Renal pelvis (tissue), 12 donors: ENCODE measurements at places on chromosomes 5 and 9.

DNA sequence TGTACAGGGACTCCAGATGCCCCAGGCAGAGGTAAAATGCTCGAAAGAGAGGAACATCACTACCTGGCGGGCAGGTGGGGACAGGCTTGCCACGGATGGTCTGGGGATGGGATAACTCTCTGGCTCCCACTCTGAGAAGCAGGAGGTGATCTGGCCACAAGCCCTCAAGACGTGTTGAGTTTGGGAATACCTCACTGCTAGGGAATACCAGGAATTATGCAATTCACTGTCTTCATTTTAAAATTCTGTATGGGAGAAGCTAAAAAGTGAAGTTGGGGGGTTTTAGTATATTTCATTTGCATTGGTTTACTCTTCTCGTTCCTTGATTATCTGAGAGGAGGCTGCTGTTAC, 510.4 kb downstream of the CCDC171 start:
- no peak for DNase-seq

- no peak for DNase-seq
Observed at GRCh38 chr5:61822584-61822983, 483.4 kb upstream of the KIF2A start.

GRCh38 chr9:116870566-116870965, 183.5 kb downstream of the TRIM32 start:
- DNase-seq, result peak; percentile 4

DNA sequence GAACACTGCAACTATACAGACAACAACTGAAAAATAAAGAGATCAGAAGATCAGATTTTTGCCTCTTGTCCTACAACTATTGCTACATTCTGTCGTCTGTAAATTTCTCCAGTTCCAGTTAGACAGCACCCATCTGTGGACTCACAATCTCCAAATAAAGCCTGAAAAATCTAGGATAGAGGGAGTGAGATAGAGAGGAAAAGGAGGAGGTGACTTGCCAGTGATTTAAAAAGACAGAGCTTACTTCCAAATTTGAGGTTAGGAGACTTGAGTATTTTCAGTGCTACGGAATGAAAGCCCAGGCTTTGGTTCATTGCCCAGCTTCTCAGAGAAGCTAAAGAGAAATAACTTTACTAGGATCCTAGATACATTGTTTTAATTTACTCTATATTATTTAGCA, 63.6 kb downstream of the PTCD2 start:
- DNase-seq, result no peak

- DNase-seq, result no peak
Observed at GRCh38 chr9:132241483-132241839, 79.6 kb downstream of the NTNG2 start.

- DNase-seq, result peak; percentile 15
Observed at GRCh38 chr5:39219437-39219836, at the start of gene FYB1. Gene FYB1 (minus strand): TSS chr5:39219563. CDS start chr5:39202960, 16,603 bp downstream.

DNA sequence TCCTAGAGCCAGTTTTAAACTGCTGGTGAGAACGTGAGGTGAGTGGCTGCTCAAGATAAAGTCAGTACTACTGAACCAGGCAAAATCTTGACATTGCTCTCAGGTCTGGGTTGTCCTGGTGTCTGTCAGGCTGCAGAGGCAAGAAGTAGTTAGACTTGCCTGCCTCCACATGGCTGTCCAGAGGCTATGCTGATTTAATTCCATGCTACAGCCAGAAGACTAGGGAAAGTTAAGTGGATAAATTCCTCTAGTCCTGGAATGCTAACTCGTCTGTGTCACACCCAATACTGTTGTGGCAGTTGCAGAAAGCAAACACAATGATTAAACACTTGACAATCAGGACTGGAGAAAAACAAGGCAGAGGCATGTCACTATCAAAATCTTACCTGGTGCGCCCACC, 118.9 kb downstream of the ACER2 start:
- no peak for DNase-seq

GRCh38 chr5:67381236-67381880, 184.8 kb upstream of the CD180 start:
- DNase-seq, result no peak

GRCh38 chr5:37417347-37417746, 38.2 kb downstream of the WDR70 start:
- no peak for DNase-seq

DNA sequence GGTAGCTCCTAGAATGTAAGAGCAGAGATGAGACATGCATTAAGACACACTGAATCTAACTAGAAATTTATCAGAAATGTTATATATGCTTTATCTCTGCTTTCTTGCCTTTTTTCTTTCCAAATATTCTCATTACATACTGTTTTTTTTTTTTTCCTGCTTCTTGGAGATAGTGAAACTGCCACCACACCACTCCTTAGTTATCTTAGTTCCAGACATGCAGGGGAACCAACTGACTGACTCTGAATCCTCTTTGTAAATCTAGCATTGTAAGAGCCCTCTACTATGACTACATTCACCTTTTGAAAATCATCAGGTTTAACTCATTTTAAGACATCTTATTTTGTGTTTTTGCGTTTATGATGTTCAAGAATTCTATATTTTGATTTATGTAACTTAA, 181.3 kb upstream of the ST8SIA4 start:
- no peak for DNase-seq

GRCh38 chr5:177103523-177104253, 17.0 kb downstream of the FGFR4 start:
- DNase-seq, result no peak

DNA sequence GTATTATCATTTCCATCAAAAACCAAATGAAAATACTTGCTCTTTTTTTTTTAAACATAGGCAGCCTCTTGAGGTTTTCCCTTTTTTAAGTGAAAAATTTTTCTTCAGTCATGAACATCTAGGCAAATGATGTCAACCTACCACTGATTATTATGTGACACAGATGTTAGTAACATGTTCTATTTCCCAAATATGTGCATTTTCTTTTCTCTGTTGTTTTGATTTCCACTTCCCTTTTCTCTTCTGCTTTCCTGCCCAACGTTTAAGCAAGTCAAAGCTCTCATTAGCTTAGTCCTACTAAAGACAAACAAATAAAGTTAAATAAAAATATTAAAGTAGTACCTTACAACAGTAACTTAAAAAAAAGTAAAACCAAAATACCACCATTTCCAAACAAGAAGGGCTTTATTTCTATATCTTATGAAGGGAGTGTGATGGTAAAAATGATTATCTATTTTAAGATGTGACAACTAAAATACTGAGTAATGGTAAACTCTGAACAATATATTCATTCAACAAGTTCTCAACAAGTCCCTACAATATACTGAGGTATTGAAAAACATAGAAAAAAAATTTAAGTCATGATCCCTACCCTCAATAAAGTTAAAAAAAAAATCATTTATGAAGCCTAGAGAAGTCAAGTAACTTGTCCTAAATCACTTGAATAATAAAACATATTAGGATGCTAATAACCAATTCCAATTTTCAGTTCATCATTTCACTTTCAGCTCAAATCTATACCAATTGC, 9.4 kb downstream of the SLC38A9 start:
- DNase-seq, result no peak

DNA sequence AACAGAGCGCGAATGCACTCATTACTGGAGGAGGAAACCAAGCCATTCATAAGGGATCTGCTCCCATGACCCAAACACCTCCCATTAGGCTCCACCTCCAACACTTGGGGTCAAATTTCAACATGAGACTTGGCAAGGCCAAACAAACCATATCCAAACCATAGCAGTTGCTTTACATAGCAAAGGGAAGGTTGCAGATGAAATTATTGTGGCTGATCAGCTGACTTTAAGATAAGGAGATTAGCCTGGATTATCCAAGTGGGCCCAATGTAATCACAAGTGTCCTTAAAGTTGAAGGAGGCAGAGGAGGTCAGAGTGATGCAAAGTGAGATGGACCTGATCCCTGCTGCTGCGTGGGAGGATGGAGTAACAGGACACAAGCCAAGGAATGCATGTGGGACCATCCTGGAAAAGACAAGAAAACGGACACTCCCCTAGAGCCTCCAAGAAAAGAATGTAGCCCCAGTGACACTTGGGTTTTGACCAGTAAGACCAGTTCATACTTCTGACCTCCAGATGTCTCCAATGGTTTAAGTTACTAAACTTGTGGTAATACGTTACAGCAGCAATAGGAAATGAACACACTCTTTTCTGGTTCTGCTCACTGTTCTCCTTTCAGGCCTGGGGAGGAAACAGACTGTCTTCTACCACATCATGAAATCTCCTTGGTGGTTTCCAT, 167.3 kb downstream of the GNAQ start:
- no peak for DNase-seq

DNA sequence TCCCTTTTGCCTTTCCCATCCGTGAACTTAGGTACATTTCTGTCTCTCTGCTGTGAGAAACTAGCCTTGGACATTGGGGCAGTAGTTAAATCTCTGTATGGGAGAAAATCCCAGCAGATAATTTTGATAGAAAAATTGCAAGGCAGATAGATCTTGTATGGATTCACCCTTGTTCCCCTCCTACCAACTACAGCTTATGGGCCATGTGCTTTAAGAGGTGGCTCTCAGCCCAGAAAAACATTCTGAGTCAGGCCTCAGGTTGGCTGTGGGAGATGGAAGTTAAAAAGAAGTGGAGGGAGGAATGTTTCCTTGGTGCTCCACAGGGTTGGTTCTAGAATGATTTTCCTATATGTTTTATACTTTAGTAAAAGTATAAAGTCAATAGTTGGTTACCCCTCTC, 1.4 kb upstream of the KDM3B start:
- DNase-seq, result no peak

GRCh38 chr5:76334574-76334973, 68.5 kb upstream of the IQGAP2 start:
- no peak for DNase-seq

DNA sequence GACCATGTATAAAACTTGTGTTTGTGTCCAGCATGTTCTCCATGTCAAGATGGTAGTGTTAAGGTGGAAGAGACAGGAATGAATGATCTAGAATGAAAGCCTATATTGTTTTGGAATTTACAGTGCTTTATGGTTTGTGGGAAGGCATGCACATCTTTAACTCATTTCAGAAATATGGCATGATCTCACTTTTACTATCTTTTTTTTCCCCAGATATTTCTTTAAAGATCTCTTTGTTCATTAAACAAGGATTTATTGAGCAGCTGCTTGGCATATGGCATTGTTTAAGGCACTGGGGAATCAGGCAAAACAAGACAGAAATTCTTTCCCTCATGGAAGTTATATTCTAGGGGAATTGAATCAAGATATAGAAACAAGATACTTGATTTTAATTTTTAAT, 51.7 kb downstream of the SLC12A2 start:
- DNase-seq, result no peak

- no peak for DNase-seq
Observed at GRCh38 chr9:75432888-75433287, 344.6 kb downstream of the OSTF1 start.

DNA sequence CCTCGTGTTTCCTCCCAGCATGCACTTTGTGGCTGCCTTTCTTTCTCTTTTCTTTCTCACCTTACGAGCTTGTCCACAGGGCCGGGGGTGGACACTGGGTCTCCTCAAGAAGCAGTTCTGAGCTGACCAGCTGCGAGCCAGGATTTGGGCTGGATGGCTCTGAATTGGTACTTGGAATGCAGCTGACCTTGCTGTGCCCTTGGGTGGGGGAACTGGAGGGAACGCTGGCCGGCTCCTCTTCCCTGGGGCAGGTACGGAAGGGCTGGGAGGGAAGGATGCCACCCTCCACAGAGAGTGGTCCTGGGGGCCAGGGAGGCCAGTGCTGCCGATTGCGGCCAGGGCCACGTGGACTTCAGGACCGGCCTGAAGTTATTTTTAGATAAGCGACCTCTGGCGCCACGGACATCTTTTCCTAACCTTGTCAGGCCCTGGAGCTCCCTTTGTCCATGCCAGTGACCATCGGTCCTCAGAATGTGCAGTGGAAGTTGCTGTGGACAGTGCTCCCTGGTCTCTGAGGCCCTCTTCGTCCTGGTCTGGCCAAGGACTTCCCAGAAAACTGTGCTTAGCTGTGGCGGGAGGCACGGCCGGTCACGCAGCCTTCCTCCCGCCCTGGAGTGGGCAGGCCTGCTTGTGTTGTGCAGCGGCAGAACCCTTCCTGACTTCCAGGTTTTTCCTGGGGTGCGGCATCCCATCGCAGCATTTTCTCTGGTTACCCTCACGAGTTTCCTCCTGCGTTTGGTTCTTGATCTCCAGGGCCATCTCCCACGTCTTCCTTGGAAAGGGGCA, 13.5 kb upstream of the AHRR start:
- DNase-seq, result no peak

DNA sequence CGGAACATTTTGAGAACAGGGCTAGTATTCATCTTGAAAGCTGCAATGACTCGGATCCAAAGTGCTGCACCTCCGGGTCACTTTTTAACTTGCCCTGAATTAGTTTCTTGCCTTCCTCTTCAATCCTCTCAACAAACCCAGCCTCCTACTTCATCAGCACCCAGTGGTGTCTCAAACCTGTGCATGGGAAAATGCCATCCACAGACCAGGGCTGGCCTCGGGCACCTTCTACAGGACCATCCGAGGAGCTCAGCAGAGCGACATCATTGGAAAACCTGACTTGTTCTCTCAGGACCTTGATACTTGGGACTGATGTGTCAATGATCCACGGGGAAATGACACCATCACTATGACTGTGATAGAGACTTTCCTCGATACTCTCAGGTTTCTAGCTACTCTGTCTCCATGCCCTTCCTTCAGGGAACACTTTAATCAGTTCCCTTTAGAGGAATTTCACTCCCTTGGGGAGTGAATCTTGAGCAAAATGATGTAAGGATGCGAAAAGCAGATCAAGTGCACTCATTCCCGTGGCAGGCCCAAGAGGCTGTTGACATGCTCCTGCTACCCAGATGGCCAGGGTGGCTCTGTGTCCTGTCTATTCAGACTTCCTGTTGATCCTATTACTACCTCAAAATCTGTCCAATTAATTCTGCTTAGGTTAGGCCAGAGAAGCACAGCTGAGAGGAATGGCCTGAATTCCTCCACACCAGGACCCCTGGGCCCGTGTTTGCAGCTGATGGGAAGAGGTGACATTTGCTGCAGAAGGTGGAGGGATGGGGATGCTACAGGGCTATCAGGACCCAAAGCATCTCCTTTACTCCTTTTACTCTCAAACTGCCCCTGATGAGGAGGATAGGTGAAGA, 96.5 kb upstream of the SLC25A48 start:
- no peak for DNase-seq

GRCh38 chr9:88447431-88447830, 59.2 kb downstream of the SPIN1 start:
- no peak for DNase-seq

GRCh38 chr9:133201424-133202144, 7.5 kb downstream of the OBP2B start:
- DNase-seq, result no peak

GRCh38 chr5:150307617-150308426, 5.1 kb upstream of the ARSI start:
- no peak for DNase-seq

- no peak for DNase-seq
Observed at GRCh38 chr9:6049798-6050197, 34.4 kb upstream of the RANBP6 start.

DNA sequence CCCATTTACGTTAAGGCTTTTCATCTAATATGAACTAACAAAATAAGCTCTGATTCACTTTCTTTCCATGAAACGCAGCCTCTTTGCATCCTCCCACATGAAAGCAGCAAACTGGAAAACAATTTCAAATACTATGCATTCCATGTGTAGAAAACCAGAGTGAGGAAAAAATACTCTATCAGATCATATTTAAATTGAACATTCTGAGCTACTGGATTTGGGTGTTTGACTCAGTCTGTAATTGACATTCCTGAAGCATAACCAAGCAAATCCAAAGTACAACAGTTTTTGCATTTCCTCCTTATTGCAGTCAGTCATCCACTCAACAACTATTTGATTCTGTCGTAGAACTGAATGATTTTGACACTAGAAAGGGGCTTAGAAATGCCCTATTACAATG, 399.1 kb upstream of the NMUR2 start:
- DNase-seq, result peak; percentile 4

GRCh38 chr5:306011-306805, 15.3 kb upstream of the AHRR start:
- no peak for DNase-seq
